ENCODE measurements at places on chromosomes 6 and 20. TPM values are rescaled to one million over a fixed set of nuclear protein-coding genes. Genes with fewer than 3 reads are reported as not detected.

- H3K4me3 ChIP-seq = no peak overlapping the region
- H3K27ac ChIP-seq = peak overlapping the region; percentile 18
- H3K4me1 ChIP-seq = peaks cover 26% of the 10 kb centered on the region
- peaks cover 21% of the 10 kb centered on the region for H3K27me3 ChIP-seq
- no peaks in the 10 kb centered on the region for H3K36me3 ChIP-seq
- no peak for DNase-seq
Observed at GRCh38 chr20:38168791-38169589, 3.9 kb upstream of the TGM2 start.

- no peaks in the 10 kb centered on the region for H3K36me3 ChIP-seq
- DNase-seq = no peak
- no peak overlapping the region for H3K4me3 ChIP-seq
- no peaks in the 10 kb centered on the region for H3K27me3 ChIP-seq
- H3K4me1 ChIP-seq = no peaks in the 10 kb centered on the region
Observed at GRCh38 chr6:47059216-47059885, 17.2 kb upstream of the ADGRF1 start.

DNA sequence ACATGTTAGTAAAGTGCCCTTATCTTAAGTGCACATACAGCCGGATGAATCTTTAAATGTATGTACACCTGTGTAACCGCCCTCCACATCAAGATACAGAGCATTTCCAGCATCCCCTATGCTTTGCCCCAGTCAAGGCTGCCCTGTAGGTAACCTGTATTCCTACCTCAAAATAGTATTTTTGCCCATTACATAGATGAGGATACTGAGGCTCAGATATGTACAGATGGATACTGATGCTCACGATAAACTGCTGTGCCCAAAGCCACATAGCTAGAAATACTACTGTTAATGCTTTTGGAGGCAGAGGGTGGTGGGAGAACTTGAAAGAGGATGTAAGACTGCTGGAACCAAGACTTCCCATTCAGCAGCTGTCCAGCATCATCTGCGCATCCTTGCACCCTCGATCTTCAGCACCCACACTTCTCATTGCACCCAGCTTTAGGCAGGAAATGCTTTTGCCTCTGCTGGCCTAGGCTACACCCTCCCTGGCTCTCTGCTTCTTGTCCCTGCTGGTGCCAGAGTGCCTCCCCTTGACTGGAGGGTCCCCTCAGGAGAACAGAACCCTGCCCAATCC, 27.0 kb upstream of the ZFAND3 start:
- H3K27me3 ChIP-seq = peaks cover 2% of the 10 kb centered on the region
- no peak overlapping the region for H3K4me3 ChIP-seq
- no peak for DNase-seq
- H3K36me3 ChIP-seq = no peaks in the 10 kb centered on the region
- H3K27ac ChIP-seq = no peak overlapping the region

DNA sequence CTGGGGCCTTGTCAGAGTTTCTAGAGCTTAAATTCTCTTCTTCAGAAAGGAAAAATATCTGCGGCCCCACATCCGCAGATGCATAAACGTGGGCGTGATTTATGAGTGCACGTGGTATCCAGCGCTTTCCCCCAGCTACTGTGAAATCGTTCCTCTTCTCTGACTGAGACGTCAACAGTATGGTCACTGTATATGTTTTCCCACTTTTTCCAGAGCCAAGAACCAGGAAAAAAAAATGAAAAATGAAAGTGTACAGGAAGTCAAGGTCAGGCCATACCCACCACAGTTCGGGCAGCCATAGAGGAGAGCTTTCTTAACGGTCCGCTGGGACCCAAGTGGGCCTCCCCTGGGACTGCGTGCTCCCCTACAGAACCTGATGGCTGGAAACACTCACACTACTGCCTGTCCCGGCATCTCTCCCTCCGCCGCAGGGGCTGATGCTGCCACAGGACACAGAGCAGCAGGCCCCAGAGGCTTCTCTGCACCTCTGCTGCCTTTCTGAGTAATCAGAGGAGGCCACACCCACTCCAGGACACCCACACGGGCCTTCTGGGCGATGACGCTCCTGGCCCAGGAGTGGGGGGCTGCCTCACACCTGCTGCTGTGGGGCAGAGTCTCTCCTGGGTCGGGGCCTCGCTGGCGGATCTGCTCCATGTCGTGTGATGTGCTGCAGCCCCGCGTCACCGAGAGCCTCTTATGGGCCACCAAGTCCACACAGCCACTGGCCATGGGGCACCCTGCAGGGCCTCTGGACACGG, 16.4 kb upstream of the STX16 start:
- peaks cover under 1% of the 10 kb centered on the region for H3K27me3 ChIP-seq
- H3K36me3 ChIP-seq = no peaks in the 10 kb centered on the region
- DNase-seq = peak; percentile 42

DNA sequence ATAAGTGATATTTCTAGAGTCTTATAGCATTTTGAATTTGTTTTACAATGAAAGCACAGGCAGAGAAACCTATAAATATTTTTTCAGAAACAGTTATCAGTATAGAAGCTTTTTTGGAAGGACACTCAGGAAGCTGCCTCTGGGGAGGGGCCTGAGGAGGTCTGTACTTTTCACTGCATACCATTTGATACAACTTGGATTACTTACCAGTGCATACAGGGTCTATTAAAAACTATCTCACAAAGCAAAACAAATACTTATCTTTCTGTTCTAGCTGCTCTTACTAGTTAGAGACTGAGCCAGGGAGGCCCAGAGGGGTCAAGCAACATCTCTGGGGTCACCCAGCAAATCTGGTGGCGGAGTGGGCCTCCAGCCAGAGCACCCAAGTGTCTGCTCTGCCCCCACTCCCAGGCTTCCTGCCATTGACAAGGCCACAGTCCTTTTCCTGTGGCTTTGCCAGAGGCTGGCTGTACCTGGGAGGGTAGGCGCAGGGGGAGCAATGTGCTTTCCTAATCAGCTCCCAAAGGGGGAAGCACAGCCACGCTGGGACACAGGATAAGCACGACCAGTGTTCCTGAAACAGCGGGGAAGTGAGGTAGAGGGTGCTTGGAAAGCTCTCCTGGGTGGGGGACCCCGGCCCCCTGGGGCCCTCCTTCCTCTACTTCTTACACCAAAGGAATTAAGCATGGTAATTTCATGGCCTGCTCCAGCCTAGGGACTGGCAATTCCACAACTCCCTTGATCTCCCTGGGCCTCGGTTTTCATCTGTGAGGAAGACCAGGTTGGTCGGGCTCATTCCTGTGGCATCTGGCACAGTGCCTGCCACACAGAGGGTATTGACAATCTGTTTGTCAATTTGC, 7.8 kb downstream of the TCF15 start:
- H3K27ac ChIP-seq = no peak overlapping the region
- H3K4me3 ChIP-seq = no peak overlapping the region
- H3K4me1 ChIP-seq = no peaks in the 10 kb centered on the region

- DNase-seq = no peak
- no peaks in the 10 kb centered on the region for H3K36me3 ChIP-seq
- no peak overlapping the region for H3K27ac ChIP-seq
- no peak overlapping the region for H3K4me3 ChIP-seq
- H3K4me1 ChIP-seq = no peaks in the 10 kb centered on the region
- no peaks in the 10 kb centered on the region for H3K27me3 ChIP-seq
Observed at GRCh38 chr6:56158571-56158970, 88.8 kb downstream of the COL21A1 start.

DNA sequence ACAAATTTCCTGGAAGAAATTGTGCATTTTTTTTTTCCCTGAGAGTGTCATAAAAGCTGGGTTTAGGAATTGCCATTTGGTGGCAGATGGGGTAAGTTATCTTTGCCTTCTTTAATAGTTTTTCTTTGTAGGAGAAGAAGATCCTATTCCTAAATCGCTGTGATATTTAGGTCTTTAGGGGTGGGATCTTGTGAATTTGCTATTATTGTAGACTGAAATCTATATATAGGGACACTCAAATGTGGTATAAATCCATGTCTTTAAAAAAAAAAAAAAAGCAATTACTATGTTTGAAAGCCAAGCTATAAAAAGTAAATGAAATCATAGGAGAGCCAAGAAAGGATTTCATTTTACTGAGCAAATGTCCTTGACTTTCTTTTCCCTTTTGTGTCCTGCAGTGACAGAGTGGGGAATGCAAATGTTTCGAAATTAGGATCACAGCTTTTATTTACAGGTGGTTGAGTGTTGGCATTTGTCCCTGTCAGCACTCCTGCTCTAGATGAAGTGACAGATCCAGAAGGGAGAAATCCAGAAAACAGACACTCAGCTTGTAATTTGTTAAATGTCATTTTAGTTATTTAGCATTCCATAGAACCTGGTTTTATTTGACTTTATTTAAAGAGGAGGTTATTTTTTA, 29.4 kb downstream of the TIAM2 start:
- no peak overlapping the region for H3K27ac ChIP-seq
- H3K4me1 ChIP-seq = no peaks in the 10 kb centered on the region
- no peaks in the 10 kb centered on the region for H3K27me3 ChIP-seq
- H3K4me3 ChIP-seq = no peak overlapping the region
- DNase-seq = no peak
- no peaks in the 10 kb centered on the region for H3K36me3 ChIP-seq

DNA sequence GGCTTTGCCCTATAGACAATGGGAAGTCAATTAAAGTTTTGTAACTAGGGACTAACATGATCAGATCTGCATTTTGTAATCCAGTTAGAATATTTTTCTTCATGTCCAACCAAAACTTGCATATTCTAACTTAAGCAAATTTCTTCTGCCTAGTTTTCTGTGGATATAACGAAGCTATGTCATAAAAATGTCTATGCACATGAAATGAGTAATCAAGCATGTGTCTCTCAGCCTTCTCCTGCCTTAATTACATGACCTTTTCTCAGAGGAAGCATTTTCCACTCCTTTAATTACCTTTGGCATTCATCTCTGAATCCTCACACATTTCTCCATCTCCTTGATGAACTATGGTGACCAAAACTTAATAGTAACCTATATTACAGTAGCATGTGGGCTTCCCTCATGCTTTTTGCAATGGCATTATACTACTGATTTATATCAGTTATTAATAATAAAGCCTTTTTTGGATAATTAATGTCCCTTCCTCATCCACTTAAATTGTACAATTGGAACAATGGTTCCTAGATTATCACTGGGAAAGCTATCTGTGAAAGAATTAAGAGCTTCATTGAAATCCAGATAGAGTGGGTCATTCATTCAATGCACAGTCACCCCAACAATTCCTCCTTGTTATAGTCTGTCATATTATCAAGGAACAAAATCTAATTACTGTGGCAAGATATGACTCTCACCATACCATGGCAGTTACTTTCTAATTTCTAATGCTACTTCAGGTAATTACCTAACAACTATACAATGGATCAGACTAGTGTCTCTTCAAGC, 19.1 kb upstream of the FBXO9 start:
- peaks cover 22% of the 10 kb centered on the region for H3K4me1 ChIP-seq
- H3K27me3 ChIP-seq = no peaks in the 10 kb centered on the region
- H3K36me3 ChIP-seq = peaks cover under 1% of the 10 kb centered on the region
- no peak overlapping the region for H3K27ac ChIP-seq
- no peak for DNase-seq

- DNase-seq = no peak
- H3K4me3 ChIP-seq = no peak overlapping the region
- no peak overlapping the region for H3K27ac ChIP-seq
- peaks cover 30% of the 10 kb centered on the region for H3K36me3 ChIP-seq
- no peaks in the 10 kb centered on the region for H3K27me3 ChIP-seq
Observed at GRCh38 chr6:116265041-116265829, 11.4 kb upstream of the TSPYL4 start.

DNA sequence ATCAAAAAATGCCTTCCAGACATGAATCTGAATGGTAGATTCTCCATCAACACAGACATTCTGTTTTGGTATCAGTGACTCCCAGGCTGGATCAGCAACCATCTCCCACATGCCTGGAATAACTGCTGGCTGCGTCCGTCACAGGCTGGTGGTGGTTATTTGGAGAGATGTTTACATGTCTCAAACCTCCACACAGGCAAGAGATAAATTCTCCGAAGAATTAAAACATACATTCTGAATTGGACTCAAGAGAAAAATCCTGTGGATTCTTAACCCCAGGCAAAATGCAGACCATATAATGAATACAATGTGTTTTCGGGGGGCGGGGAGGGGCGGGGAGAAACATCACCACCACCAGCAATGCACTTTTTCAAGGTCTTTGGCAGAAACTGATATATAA, 108.2 kb downstream of the THBS2 start:
- no peak overlapping the region for H3K4me3 ChIP-seq
- no peaks in the 10 kb centered on the region for H3K36me3 ChIP-seq
- H3K27ac ChIP-seq = no peak overlapping the region
- H3K27me3 ChIP-seq = no peaks in the 10 kb centered on the region

- H3K4me3 ChIP-seq = peak overlapping the region; percentile 79
- DNase-seq = peak; percentile 48
- H3K27me3 ChIP-seq = peaks cover 65% of the 10 kb centered on the region
- H3K27ac ChIP-seq = peak overlapping the region; percentile 88
- H3K4me1 ChIP-seq = peaks cover 63% of the 10 kb centered on the region
Observed at GRCh38 chr20:21100578-21101452, 5.3 kb downstream of the LINC00237 start.

GRCh38 chr20:51008718-51009117, 14.2 kb downstream of the KCNG1 start:
- no peak overlapping the region for H3K4me3 ChIP-seq
- H3K4me1 ChIP-seq = no peaks in the 10 kb centered on the region
- H3K27ac ChIP-seq = no peak overlapping the region
- H3K27me3 ChIP-seq = peaks cover 11% of the 10 kb centered on the region
- no peak for DNase-seq

- no peaks in the 10 kb centered on the region for H3K27me3 ChIP-seq
- no peak overlapping the region for H3K27ac ChIP-seq
- no peaks in the 10 kb centered on the region for H3K36me3 ChIP-seq
Observed at GRCh38 chr6:105592329-105592728, 189.4 kb upstream of the PREP start.

- H3K27ac ChIP-seq = no peak overlapping the region
- no peaks in the 10 kb centered on the region for H3K36me3 ChIP-seq
- DNase-seq = no peak
- no peaks in the 10 kb centered on the region for H3K27me3 ChIP-seq
- H3K4me3 ChIP-seq = no peak overlapping the region
- no peaks in the 10 kb centered on the region for H3K4me1 ChIP-seq
Observed at GRCh38 chr20:8242827-8243724, 111.0 kb downstream of the PLCB1 start.

JAG1 gene
- 0.16 TPM for total RNA-seq

PSORS1C1 gene
- total RNA-seq = not detected

LY6G6D gene
- total RNA-seq = not detected

PPARD gene
- total RNA-seq = 36.3 TPM

ARFGEF3 gene
- total RNA-seq = 0.05 TPM

TMC2 gene
- total RNA-seq = not detected

RNF39 gene
- total RNA-seq = not detected

GJE1 gene
- total RNA-seq = not detected

Measured in activated CD8-positive, alpha-beta T cell treated with anti-CD3 and anti-CD28 coated beads, Interleukin-2, amount 10 ng/mL, durations not matched to agents 7 days and 5 days (primary cell).